SK-MEL-5 (cell line): ENCODE measurements at places on chromosomes 4 and X. TPM values are rescaled to one million over a fixed set of nuclear protein-coding genes. Genes with fewer than 3 reads are reported as not detected.

DNA sequence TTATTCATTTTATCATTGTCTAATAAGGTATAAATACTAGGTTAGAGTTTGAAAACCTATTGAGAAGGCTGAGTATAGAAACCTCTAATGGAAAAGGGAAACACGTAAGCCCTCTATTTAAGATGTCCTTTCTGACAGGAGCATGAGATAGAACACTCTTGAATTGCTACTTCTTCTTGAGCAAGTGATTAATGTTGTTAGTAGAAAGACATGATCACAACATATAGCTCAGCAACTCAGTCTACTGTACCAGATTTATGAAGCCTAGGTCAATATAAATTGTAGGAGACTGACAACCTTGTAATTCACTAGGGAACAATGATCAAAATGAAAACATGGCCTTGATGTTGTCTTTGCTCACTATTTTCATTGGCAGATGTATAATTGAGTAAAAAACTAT, 189.7 kb downstream of the ANTXR2 start:
- no peak for DNase-seq

GRCh38 chr4:158067646-158068045, 105.2 kb downstream of the GASK1B start:
- no peak for DNase-seq

DNA sequence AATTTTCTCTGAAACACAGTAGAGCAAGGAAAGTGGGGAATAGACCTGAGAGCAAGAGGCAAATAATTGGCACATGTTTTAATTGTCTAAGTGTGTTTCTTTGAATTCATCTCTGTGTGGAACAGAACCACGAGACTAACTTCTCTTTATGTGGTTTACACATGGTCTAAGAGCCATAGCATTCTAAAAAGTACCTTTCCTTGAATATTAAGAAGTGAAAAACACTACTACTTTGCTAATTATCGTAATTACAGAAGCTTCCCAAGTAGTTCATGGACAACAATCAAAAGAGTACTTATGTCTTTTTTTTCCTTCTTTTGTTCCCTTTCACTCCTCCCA, 2.9 kb upstream of the CYBB start:
- no peak for DNase-seq

GRCh38 chrX:151004085-151004484, 20.9 kb downstream of the HMGB3 start:
- DNase-seq, result peak; percentile 52

- no peak for DNase-seq
These were observed 67.5 kb downstream of the TBL1X start for GRCh38 chrX:9532349-9532748.

DNA sequence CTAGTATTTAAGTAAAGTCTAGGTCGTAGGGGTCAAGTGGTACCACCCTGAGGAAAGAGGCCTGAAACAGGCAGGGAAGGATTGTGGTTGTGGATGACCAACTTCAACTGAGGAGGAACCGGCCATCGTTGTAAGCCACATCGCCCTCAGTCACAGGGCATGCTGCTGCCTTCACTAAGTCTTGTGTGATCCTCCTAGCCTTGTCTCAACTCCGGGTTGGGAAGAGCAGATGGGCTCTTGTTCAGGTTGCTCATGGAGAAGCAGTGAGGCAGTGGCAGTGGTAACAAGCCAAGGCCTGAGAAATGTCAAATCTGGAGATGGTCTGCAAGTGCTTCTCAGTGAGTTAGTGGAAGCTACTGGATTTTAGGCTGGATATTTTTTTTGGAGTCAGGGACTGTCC, 22.8 kb upstream of the NKX3-2 start:
- no peak for DNase-seq

DNA sequence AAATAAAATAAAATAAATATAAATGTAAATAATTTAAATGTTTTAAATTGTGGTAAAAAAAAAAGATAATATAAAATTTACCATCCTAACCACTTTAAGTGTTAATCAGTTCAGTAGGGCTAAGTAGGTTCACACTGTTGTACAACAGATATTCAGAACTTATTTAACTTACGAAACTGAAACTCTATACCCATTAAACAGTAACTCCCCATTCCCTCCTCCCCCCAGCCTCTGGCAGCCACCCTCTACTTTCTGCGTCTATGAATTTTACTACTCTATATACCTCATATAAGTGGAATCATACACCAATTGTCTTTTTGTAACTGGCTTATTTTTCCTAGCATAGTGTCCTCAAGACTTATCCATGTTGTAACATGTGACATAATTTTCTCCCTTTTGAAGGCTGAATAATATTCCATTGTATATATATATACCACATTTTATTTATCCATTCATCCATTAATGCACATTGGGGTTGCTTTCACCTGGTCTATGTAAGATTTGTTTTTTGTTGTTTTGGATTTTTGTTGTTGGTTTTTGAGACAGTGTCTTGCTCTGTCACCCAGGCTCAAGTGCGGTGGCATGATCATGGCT, 32.5 kb upstream of the ELF2 start:
- DNase-seq, result no peak

GRCh38 chrX:149871940-149872339, 9.0 kb upstream of the MAGEA8 start:
- peak; percentile 53 for DNase-seq

IBSP gene
- not detected in 2 replicates for total RNA-seq

GRCh38 chr4:13860126-13860525, 232.6 kb upstream of the BOD1L1 start:
- DNase-seq, result peak; percentile 67

DNA sequence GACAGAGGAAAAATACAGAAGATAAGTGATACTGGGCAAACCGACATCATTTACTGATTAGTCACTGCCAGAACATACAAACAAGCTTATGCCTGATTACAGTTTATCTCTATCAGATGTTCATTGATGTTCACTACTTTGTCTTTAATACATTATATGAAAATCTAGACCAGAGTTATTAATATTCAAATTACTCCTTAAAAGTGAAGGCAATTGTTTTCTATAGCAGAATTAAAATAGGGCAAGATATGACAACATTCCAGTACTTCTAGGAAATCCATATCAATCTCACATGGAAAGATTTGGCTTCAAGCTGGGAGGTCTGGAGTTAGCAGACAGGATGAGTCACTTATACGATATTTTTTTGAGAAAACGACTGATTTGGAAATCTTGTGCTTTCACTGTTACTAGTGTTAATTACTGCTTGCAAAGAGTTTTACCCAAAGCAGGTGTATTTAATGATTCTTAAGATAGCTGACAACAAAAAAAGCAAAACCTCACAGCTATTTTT, 31.8 kb downstream of the HPGD start:
- no peak for DNase-seq

GRCh38 chr4:88587306-88587705, 5.0 kb upstream of the HERC3 start:
- no peak for DNase-seq

DNA sequence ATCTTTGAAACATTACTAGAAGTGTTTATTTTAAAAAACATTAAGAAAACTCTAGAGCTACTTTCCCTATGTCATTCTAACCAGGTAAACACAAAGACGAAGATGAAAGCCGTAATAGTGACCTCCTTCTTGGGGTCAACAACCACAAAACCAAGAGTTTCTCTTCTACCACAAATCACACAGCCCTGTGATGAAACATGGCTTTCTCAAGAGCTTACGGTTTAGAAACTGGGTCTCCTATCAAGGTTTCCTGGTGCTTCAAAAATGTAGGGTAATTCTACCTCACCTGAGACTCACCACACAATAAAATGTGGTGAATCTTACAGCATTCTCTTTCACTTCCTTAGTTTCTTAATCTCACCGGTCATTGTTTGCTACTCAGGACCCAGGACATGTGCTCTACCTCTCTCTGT, 50.9 kb downstream of the CORIN start:
- no peak for DNase-seq

ITIH6 gene
- 0.05 TPM in 1 of 2 replicates, not detected in the other for total RNA-seq

SSX3 gene
- not detected in 2 replicates for total RNA-seq

SPARCL1 gene
- 0.11 TPM in 1 of 2 replicates, not detected in the other for total RNA-seq

SMARCA1 gene
- 46.9 and 51.1 TPM in 2 replicates for total RNA-seq

POU3F4 gene
- not detected in 2 replicates for total RNA-seq

CCNQ gene
- 44.4 and 45.2 TPM in 2 replicates for total RNA-seq

DNA sequence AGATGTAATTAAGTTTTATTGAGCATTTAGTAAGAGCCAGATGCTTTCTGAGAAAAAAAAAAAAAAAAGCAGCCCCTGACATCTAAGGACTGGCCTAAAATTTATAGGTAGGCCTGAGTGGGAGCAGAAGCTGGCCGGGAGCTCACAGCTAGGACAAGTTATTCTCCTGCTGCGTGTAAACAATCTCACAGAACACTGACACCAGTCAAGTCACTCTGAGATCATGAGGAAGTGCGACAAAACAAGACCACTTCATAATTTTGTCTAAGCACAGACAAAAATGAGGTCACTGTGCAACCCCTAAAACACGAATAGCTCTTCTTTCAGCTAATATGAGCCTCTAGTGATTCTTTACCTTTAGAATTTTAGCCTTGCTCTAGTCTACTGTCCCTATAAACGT, 15.3 kb upstream of the NSUN7 start:
- DNase-seq, result no peak
